ENCODE measurements at places on chromosomes 7 and 10.

DNA sequence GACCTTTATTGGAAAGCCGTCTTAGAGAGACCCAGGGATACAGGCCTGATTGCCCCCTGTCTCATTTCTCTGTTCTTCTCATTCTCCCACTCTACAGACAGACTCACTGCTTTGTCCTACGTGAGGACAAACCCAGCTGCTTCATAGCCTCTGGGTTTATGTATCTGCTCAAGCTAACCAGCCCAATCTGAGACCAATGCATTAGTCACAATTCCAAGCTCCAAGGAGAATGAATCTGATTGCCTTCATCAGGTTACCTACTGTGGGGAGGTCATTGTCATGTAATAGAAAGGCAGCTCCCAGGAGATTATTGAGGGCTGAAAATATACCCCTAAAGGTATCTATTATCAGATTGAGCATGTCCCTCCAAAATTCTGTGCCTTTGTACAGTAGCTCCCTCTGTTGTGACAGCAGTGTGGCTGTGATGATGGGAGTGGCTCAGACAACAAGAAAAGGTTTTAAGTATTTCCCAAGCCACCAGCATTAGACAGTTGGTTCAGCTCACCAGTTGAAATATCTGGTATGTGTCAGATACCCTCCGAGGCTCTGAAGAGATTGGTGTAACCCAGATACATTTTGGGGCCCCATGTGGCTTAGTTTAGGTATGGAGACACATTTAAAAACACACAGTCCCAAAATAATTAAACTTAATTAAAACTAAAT lies 123.1 kb upstream of the EEPD1 start:
- no peak for DNase-seq

- DNase-seq = no peak
These were observed 43.2 kb downstream of the CCNY start for GRCh38 chr10:35379226-35380137.

DNA sequence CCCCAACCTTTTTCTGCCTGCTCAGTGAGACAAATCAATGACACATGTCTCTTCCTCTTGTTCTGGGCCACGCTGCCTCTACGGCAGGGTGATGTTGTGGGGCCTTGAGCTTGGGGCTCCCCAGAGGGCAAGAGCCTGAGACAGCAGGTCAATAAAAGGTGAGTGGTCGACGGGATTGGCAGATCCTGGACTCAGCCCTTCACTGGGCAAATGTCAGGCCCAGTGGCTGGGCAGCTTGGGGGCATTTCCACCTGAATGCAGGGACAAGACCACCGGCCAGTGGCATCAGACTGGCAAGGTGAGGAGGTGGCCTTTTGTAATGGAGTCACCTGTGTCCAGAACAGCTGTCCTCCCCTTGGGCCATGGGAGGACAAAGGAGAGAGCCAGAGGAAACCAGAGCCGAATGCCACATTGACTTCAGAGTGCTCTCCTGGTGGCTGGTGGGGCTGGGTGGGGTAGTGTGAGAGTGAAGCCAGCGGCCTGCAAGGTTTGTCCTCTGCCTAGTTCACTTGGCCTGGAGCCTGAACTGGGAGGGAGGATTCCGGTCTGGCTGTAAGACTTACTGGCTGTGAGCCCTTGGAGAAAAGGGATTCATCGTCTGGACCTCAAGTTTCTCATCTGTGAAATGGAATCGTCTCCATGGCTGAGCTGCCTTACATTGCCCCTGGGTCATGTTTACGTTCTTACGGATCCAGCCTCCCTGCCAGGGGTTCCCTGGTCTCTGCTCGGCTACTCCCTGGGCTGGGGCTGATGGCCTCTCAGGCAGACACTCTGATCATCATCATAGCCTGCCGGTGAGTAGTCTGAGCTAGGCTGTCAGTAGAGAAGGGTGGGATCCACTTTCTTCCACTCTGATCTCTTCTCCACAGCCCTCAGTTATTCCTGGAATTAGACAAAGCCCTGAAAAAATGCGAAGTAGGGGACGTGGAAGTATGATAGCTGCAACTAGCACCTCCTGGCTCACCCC lies 25.4 kb upstream of the CRHR2 start:
- no peak for DNase-seq

DNA sequence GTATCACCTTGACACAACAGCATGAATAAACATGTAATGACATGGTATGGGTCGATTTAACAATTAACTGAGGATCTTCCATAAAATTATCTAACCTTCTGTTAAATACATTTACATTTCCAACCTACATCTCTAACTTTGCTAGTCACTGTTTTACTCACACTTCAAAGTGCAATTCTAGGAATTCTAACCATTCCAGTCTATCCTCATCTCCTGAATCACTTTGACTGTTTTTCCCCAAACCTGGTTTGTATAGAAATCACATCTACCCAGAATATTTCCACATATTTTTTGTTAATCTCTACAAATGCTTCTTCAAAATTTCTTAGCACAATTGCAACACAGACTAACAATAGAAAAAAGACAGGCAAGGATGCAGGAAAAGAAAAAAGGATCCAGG lies 6.2 kb downstream of the ABI1 start:
- no peak for DNase-seq

DNA sequence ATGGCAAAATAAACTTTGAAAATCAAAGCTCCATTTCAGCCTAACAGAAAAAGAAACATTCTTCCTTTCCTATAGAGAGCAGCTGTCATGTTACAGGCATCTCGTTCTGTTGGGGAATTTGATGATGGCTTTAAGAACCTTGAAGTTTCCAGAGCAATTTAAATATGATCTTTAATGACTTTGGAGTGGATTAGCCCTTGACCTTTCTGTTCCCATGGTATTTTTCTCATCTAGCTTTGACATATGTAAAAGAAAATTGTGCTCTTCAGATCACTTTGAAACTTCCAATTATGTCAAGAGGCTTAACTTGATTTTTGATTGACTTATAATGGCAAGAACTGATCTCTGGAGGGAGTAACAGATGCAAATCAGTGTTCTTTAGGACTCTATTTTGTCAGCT lies 157.6 kb upstream of the SEMA3E start:
- no peak for DNase-seq

DNA sequence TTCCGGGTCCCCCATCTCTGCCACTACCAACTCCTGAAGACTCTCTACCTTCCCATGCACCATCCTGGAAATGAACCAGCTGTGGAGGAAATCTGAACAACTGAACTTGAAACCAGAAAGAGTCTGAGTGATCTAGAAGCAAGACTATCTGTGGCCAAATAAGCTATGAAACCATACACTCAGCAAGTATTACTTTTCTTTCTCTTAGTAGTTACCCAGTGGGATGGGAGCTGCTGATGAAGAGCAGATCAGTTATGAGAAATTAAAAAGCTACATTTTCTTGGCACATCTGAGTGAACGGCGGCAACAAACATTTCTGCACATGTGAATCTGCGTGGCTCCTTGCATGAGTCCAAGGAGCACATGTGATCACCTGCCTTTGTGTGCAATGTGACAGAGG lies 31.6 kb upstream of the AGK start:
- no peak for DNase-seq

DNA sequence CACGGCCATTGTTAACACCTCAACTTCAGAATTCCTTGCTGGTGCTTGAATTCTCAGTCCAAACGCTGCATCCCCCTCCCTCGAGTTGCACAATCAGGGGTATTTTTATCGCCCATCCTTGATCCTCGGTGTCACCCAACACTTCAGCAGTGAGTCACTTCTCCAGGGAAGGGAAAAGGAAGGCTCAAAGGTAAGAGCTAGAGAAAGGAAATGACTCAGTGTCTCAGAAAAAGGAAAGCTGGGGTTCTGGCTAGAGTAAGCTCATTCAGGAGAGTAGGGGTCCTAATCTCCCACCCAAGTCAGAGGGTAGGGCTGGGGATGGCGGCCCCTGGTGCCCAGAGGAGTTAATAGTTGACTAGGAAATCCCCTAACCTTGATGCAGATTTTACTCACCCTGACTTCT lies 39.8 kb upstream of the TRIM8 start:
- no peak for DNase-seq

GRCh38 chr7:141475679-141476078 lies 75.5 kb upstream of the AGK start:
- no peak for DNase-seq

DNA sequence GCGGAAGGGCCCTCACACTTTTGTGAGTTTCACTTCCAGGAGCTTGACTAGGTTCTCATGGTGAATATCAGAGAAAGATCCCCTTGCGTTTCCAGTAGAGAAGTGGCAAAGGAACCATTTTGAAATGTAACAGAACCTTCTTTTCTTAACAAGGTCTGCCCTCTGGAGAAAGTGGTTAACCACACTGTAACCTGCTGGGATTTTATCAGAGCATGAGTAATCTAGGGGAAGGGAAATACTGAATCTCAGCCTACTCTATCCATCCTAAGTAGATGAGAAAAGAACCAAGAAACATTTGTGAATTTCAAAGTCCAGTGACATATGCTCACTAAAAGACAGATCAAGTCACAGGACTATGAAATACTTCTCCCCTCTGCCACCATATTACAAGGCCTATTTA lies 235.5 kb downstream of the ZEB1 start:
- DNase-seq = no peak

- peak; percentile 78 for DNase-seq
These were observed 98.0 kb upstream of the ZNF722 start for GRCh38 chr7:63900394-63901203.

- DNase-seq = no peak
These were observed 77.9 kb upstream of the CAMK2B start for GRCh38 chr7:44403176-44403759.

DNA sequence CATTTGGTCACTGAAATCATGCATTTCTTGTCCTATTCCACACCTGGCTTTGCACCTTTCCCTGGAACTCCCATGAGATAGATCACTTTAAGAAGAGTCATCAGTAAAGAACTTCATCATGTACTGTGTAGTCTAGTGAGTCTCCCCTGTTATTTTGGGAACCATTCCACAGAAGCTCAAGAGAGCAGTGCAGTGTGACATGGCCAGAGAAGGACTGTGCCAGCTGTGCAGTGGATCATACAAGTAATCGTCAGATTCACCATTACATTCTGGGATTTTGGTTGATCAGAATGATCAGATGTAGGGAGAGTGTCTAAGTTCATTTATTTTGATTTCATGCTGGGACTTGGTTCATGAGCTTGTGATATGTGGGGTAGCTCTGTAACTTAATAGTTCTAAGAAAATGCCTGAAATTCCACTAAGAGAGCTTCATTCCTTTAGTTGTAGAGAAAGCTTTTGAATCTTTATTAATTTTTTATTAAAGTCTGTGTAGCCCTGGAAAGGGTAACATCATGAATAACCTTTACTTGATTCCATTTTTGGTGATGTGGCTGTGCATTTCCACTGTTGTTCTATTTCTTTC lies 166.8 kb downstream of the SUGCT start:
- no peak for DNase-seq

DNA sequence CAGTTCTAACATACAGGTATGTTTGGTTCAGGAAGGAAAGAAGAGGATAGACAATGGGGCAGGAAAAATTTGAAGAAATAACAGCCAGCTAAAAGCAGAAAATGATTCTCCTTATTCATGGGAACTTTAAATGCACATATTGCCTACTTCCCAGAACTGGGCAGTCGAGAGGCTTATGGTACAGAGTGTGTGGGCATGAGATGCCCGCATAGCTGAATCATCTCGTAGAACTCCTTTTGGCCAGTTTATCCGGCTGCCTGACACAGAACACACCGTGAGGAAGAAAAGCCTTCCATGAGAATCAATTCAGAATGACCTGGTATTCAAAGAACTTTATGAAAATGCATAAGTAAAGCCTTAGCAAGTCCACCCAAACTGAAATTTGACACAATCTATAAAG lies 471.6 kb downstream of the SH2D4B start:
- no peak for DNase-seq

DNA sequence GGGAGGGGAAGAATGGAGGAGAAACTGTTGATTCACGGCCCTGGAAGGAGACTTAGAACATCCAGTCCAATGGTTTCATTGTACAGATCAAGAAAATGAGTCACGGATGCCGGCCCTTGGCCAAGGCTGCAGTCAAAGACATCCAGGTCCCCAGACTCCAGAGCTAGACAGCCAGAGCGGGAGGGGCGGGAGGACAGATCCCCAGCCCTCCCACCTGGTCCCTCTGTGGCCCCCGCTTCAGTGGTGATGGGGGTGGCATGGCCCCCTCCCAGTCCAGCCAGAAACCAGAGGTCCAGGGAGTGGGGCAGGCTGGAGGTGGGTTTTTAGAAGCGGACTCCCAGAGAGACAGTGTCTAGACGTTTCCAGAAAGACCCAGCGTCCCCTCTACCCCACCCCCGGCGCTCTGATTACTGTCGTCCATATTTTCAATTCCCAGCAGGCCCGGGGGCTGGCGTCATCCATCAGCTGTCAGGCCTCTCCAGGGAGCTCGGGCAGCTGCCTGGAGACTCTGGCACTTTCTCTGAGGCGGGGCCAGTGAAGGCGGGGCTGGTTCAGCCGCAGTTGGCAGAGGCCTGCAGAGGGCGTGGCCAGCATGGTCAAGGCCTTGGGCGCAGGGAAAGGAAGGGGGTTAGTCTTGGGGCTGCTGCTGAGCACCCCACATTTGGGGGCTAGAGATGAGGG lies 8.0 kb upstream of the HSPB1 start:
- no peak for DNase-seq

- DNase-seq = no peak
These were observed 81.7 kb downstream of the RNF32 start for GRCh38 chr7:156722043-156722826.
